ENCODE measurements at places on chromosomes 4 and X.

- DNase-seq = no peak
Observed at GRCh38 chr4:156838761-156839160, 132.8 kb downstream of the PDGFC start.

DNA sequence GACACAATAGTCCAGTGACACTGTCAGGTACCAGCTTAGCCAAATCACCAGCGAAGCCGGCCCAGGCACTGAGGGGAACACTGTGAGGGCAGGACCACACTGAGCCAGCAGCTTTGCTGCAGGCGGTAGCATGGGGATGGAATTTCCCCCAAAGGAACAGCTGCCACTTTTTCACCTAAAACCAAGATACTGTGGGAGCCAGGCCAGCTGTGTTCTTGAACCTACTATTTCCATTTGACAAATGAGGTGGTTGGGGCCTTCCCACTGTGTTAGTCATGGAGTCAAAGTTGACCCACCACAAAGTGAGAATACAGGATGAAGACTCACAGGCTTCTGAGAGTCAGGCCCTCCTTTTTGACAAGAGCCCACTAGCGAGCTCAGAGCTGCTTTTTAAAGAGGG is 70.7 kb upstream of the SH3RF1 start:
- no peak for DNase-seq

DNA sequence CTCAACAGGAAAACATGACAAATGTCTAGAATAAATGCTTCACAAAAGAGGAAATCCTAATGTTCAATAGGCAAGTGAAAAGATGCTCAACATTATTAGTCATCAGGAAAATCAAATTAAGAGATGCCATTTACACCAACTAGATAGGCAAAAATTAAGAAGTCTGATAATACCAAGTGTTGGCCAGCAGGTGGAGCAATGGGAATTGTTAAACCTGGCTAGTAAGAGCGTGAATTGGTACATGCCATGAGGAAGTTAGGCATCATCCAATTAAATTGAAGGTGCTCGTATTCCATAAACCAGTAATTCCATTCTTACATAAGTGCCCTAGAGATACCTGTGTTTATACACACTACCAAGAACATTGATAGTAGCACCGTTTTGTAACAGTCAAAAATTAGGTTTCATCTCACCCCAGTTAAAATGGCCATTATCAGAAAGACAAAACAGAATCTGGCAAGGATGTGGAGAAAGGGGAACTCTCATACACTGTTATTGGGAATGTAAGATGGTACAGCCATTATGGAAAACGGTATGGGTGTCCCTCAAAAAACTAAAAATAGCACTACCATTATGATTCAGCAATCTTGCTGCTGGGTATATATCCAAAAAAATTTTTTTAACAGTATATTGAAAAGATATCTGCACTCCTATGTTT is 14.0 kb upstream of the ZCCHC18 start:
- DNase-seq = peak; percentile 42

GRCh38 chr4:72966652-72967051 is 102.9 kb downstream of the COX18 start:
- no peak for DNase-seq

DNA sequence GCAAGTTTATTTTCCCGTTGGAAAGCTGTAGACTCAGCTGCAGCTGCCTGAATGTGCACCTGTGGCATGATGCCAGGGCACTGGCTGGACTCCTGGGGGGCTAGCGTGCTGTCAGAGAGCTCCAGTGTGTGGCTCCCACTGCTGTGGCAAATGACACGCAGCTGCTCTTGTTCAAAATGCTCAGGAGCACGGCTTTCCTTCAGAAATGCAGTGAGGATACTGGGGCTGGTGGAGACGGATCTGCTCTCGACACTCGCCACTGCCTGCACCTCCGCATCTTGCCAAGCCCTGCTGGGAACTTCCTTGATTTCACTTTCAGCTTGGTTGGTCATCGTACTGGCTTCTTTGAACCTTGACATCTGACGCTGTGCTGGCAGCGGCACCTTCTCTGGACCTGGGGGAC is 58.7 kb downstream of the GPRIN3 start:
- DNase-seq = no peak

DNA sequence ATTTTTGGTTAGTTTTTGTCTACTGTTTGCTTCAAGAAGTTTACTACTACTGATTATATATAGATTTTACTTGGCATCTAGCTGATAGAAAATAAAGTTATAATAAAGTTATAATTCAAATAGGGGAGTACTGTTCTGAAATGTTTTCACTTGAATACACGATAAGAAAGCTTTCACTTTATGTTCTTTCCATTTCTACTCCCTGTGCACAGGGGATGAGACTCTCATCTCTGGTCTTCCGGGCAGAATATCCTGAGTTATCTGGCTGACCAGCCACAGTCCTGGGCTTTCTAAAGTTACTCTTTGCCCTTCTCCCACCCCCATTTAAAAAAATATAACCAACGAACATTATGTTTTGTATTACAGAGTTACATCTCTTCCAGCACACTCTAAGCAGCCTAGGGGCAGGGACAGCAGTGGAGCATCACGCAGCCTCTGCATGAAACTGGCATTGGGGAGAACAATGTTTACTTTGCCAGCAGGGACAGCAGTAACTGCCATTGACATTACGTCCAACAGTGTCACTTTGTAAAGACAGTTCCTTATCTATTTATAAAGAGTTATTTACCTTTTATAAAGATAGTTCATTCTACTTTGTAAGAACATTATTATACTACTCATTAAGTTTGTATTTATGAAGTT is 64.3 kb downstream of the METTL14 start:
- no peak for DNase-seq

DNA sequence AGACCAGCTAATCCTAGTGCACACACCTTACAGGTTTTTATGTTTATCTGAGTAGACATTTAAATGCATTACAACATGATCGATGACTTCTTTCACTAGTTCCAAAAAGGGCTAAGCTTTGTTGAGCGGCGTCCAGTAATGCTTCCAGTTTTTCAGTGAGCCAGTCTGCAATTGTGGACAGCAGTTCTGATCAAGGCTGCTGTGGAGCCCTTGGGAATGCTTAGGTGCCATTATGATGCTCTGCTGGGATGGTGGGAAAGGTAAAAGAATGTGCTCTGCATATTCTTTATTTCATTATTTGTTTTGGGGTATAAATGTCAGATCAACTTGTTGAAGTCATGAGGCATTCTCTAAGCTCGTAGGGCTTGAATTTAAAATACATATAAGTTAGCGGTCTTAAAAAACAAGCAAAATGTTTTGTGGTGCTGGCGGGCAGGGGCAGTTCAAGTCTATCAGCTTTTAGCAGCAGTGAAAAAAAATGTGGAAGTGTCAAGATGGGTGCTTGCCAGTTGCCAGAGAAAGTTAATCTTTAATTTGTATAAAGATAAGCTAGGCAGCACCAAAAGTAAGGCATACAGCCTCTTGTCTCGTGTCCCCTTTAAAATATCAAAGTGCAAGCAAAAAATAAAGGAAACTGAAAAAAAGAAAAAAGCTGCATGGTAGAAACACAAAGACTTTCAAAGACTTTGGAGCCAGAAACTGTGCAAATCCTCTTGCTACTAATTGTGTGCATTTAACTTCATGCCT is 5.8 kb downstream of the MID1IP1 start:
- no peak for DNase-seq

DNA sequence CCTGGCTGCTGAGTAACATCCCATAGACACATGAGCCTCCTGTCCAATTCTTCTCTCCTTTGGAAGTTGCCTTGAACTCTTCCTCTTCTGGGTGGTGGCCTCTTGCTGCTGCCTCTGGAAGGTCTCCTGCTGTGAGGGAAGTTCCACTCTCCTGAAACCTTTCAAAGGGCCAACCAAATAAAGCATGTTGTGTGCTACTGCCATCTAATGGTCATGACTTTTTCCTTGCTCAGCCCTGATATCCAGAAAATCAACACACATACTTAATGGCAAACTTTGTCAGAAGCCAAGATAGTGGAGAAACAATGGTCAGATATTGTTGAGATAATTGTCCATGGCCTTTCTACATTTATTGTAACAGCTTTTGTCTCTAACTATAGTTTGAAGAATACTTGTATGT is 19.1 kb upstream of the ZXDA start:
- DNase-seq = no peak

DNA sequence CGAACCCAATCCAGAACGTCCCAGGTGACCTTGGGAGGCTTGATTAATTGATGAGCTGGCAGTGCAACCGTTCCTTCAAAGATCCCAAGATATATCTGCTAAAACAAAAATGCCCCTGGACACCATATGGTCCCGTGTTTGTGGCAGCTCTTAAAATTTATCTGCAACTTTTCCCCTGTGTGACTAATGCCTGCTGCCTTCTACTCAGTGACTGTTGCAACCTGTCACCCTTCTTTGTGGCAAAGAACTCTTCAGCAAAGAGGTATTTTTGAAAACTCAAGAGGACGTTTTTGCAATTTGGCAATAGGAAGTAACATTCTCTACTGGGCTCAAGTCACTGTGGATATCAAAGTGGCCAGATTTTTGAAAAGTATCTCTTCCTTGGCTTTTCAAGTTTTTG is 75.8 kb upstream of the SOD3 start:
- DNase-seq = no peak

- DNase-seq = no peak
Observed at GRCh38 chrX:19863212-19863856, 24.1 kb downstream of the SH3KBP1 start.
